Activated T-cell treated with anti-CD3 and anti-CD28 coated beads for 24 hours (primary cell): ENCODE measurements at places on chromosomes 3 and 15.

DNA sequence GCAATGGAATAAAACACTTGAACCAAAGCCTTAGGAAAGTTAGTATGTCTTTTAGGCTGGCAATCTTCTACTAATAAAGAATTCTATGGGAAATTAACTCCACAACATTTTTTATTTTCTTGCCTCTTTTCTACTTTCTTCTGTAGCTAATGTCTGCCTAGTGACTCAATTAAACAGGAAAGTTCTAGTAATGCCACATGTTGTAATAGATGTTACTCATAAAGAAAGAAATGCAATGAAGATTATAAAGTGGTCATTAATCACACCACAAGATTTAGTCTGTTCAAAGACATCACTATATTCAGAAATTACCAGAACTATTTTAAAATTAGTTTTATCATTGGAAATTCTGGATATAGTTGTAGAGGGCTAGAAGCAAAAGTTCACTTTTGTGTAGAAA, 329.7 kb downstream of the SI start:
- DNase-seq, result no peak

- DNase-seq, result no peak
Measured at GRCh38 chr3:80157546-80157945, 389.7 kb upstream of the ROBO1 start.

DNA sequence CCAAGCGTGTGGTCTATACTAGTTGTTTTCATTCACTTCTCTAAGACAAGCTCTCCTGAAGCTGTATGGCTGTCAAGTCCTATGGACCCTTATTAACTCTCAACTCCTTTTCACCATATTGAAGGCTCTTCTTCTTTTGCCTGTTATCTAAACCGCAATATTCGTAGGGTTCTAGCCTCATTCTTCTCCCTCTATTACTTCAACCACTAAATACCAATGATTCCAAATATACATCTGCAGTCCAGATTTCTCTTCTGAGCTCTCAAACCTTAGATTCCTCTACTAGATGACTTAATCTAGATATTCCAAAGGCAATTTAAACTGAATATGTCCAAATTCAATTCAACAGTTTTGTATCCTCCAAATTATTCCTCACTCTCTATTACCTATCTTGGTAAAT, 24.6 kb downstream of the AQR start:
- DNase-seq, result no peak

GRCh38 chr3:42057561-42058211, 33.5 kb upstream of the TRAK1 start:
- no peak for DNase-seq

- DNase-seq, result no peak
Measured at GRCh38 chr15:68356778-68357177, 75.2 kb downstream of the ITGA11 start.

- no peak for DNase-seq
Measured at GRCh38 chr3:3200632-3201212, 21.2 kb upstream of the CRBN start.

DNA sequence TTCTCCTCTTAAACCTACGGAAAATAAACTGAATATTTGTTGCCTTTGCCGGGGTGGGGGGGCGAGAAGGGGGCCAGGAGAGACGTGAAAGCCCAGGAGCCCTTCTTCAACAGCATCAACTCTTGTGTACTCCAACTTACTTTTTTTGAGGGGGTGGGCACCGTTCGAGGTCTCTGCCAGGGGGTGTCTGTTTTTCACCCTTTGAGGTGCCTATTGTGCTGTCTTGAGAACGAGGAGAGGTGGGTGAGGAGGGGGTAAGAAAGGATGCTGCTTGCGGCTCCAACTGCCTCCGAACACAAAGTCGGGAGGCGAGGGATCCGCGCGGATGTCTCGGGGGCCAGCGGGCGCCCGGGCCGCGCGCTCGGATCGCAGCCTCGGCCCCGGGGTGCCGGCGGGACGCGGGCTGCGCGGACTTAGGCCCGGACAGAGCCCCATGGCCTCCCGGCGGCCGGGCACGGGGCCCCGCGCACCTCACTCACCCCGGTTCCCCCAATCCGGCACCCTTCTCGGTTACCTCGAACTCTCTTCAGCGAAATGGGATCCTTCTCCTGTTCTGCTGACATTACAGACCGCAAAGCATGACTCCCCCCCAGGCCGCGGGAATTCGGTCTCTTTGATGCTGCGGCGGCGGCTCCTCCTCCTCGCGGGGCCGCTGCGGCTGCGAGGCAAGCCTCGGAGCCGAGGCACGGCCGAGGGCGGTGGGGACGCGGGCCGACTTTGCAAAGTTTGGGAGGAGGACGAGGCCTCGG, 650 bp downstream of the PYGO1 start:
- no peak for DNase-seq

GRCh38 chr15:25693321-25694238, 169.5 kb downstream of the ATP10A start:
- peak; percentile 15 for DNase-seq

DNA sequence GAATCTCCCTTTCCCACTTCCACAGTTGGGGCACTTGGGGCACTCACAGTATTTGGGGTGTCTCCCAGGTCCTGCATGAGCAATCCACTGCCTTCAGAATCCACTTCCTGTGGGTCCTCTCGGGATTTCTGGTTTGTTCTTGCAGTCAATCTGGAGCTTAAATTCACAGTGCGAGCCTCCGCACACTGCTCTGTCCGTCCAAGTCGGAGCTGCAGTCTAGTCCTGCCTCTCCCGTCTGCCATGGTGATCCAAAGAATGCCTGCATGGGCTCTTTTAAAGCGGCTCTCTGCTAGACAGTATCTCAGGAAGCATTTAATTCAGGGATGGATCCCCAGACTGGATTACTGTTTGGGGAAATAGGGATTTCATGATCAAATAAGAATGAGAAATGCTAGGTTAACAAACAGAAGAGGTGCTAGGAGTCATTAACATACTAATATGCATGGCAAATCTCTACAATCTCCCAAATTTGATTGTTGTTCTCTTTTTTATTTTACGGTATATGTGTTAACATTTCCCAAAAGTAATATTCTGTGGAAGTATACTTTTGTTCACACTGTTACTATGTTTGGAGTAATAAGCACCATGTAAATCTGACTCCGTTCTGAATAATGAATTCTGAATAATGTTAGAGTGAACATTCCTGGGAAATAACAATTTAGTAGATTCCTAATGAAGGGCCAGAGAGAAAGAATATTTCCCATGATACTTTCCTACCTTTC, 142.5 kb downstream of the HCN4 start:
- DNase-seq, result no peak

- no peak for DNase-seq
Measured at GRCh38 chr3:47711596-47711995, 70.1 kb downstream of the SMARCC1 start.

DNA sequence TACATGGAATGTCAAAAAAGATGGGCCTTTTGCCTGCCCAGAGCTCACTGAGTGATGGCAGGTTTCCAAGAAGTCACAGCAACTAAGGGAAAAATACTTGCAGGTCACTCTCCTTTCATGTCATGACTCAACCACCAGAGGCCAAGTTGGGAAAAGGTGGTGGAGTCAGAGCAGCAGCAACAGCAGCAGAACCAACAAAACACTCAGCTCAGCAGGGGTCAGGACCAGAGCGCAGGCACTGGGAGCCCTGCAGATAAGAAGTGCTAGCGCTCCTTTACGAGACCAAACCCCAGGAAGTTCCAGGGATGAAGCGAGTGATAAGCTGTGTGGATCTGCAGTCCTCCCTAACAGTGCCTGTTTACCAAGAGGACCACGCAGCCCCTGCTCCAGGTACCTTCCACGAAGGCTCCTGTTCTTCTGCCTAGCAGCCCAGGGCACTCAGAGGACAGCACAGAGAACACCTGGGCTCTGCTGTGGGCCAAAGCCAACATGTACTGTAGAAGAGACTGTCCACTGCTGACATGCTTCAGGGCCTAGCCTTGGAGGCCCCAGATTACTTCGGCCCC, 26.0 kb downstream of the POC1A start:
- no peak for DNase-seq

DNA sequence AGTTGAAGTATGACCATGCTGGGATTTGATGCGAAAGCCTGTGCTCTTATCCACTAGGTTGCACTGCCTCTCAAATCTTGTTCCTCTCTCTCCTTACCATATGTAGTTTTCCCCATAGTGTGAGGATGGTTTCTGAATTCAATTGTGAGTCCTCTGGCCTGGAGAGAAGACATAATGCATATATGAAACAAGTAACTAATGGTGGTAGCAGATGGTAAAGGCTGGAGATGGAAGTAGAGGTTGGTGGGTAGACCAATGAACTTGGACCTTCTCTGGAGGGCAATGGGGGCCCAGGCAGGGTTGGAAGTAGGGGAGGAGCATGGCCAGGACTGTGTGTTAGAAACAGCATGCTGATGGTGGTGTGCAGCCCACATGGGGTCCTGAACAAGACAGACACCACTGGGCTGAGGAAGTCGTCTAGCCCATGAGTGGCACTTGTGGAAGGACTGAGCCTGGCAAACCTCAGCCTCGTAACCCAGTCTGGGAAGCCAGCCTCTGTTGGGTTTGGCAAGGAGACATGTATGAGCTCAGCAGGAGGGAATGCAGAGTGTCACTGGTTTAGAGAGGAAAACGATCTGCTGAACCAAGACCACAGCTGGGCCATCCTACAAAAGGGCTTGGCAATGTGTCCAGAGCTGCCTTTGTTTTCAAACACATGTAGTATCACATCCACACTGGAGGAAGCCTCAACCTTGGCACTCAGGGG, 18.5 kb upstream of the LMCD1 start:
- DNase-seq, result no peak

- DNase-seq, result no peak
Measured at GRCh38 chr3:188956839-188957489, 214.8 kb upstream of the TPRG1 start.

- no peak for DNase-seq
Measured at GRCh38 chr3:151769175-151769574, 35.4 kb downstream of the AADACL2 start.

GRCh38 chr3:36124118-36124796, 256.0 kb upstream of the STAC start:
- no peak for DNase-seq

GRCh38 chr3:170699158-170700053, 113.5 kb upstream of the SLC7A14 start:
- DNase-seq, result no peak

- no peak for DNase-seq
Measured at GRCh38 chr3:129992781-129993180, 18.3 kb downstream of the TRH start.

- DNase-seq, result no peak
Measured at GRCh38 chr3:136716629-136717028, 35.5 kb downstream of the STAG1 start.
